ENCODE measurements at places on chromosomes 7 and 10.

- no peak for DNase-seq
Measured at GRCh38 chr10:132173185-132173584, 13.6 kb upstream of the DPYSL4 start.

GRCh38 chr7:43906331-43907010, at the start of gene URGCP:
Gene URGCP, minus strand, starts transcription at chr7:43906596. Its CDS starts 21 bp downstream, at chr7:43906575.
- DNase-seq, result peak; percentile 57

- DNase-seq, result no peak
Measured at GRCh38 chr7:158453663-158454062, 134.0 kb downstream of the PTPRN2 start.

- DNase-seq, result no peak
Measured at GRCh38 chr7:94440451-94441039, 45.9 kb downstream of the COL1A2 start.

- no peak for DNase-seq
Measured at GRCh38 chr10:35575640-35576039, 29.5 kb upstream of the GJD4 start.

GRCh38 chr7:40531956-40532355, 397.2 kb downstream of the SUGCT start:
- DNase-seq, result no peak

- no peak for DNase-seq
Measured at GRCh38 chr7:76225951-76226350, 24.3 kb downstream of the SRRM3 start.

DNA sequence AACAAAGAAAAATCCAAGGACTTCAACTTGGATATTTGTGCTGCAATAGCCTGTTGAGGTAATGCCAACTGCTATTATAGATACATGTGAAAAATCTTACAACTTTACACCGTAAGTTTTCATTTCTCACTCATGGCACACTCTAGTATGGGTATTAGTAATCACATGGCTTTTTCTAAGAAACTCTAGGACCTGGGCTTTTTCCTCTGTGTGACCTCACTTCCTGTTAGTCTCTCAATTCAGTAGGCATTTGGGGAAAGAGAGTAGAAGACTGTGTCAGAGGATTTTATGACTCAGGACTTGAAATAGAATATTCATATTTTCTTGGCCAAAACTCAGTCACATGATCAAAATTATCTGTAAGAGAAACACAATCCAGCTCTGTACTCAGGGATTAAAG, 1049.9 kb downstream of the REEP3 start:
- DNase-seq, result no peak

GRCh38 chr10:132693676-132694075, 92.3 kb downstream of the NKX6-2 start:
- DNase-seq, result no peak

GRCh38 chr10:27241010-27241651, 534 bp upstream of the ACBD5 start:
- peak; percentile 67 for DNase-seq

DNA sequence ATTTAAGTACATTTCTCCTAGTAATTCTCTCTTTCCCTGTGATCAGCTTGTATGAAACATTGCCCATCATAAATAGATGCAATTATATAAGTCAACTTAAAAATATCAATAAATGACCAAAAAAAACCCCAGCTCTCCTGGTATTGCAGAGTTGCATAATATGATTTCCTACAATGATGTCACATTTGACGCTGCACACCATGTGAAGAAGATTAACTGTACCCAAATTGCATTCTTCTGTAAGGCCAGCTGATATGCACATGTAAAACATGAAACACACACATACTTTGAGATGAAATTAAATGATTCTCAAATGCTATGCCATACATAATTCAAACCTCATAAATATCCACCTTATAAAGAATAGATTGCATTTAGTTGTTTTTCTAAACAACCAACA, 115.5 kb downstream of the AGMO start:
- DNase-seq, result no peak

All from GM12865 (cell line).